ENCODE measurements at places on chromosomes 1 and 21.

GRCh38 chr1:33616780-33617179 lies 144.3 kb downstream of the ZSCAN20 start:
- DNase-seq = no peak

DNA sequence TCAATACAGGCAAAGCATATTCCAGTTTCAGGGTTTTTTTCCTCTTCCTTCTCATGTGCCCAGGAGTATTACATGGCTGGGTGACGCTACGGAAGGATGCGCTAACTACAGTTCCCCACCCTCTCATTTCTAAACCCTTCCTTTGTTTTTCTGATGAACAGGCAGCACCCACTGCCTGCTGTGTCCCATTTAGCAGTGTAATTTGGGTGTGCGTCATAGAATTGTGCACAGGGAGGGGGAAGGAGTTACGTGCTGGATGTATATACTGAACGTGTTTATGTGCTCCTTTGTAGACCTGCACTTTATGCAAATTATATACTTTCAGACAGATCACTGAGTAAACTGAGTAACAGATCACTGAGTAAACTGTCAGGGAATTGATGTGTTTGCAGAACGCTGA lies 44.5 kb downstream of the ELAPOR1 start:
- no peak for DNase-seq

GRCh38 chr1:156399355-156400125 lies 30.5 kb downstream of the RHBG start:
- peak; percentile 73 for DNase-seq

DNA sequence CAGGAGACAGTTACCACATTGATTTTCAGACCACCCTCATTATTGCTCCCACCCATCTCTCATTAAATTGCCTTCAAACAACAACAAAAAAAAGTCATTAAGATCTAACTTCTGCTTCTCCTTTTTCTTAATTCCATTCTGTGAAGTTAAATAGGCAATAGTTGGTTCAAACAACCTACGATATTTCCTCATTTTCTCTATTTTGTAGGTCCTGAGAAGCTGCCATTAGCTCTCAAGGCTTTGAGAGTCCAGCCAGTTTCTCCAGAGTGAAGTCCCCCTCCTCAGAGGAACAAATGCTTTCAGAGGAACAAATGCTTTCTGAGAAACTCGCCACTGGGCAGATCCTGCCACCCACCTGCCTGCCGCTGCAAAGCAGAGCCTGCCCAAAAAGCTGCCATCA lies 125.6 kb downstream of the ETS2 start:
- no peak for DNase-seq

GRCh38 chr1:102174259-102174863 lies 177.6 kb upstream of the OLFM3 start:
- peak; percentile 34 for DNase-seq

DNA sequence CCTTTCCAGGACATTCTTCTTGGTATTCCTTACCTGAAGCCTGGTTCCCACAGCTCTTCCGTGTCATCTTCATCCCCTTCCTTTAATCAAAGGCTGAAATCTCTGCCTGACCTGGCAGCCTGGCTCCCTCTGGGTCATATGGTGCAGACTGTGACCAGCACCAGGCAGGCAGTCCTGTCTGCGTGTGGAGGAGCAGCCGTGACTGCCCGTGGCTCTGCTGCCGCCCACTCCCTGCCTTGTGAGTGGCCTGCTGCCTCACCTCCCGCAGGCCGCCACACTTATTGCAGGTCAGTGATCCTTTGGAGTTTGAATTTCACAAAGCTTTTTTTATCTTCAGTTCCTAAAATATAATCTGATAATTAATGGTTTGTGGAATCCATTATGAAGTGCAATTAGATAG lies 36.2 kb upstream of the EPHA8 start:
- no peak for DNase-seq

DNA sequence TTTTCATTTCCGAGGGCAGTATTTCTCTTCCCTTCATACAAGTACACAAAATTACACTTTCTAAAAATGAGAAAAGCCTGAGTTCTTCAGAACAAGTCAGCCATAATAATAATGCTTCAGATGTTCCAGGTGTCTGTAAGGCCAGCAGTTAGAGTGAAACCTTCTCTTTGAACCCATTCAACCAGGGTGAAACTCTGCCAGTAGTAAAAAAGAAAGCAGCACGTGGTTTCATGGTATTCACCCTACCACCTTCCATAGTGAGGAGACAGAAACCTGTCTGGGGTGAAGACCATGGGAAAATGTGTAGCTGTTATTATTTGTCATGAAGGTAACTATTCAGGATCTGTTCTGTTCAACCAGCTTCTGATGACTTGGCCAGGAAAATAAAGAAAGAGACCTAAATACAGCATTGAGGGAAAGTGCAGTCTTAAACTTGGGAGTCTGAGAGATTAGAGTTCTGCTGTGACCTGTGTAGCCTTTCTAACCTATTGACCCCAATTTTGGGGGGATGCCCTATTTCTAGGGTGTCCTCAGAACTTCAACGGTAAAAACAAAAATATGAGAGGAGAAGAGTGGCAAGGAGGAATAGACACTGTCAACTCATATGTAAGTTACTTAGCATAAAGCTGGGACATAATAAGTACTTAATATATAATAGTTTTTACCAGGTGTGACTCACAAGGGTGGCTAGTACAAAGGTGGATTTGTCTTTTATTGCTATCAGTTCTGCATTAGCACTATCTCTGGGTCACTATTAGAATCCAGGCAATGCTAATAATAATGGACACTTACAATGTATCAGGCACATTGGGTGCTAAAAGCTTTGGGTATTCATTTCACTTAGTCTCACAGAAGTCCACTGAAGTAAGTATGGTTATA lies 70.0 kb upstream of the TNFSF4 start:
- DNase-seq = no peak

DNA sequence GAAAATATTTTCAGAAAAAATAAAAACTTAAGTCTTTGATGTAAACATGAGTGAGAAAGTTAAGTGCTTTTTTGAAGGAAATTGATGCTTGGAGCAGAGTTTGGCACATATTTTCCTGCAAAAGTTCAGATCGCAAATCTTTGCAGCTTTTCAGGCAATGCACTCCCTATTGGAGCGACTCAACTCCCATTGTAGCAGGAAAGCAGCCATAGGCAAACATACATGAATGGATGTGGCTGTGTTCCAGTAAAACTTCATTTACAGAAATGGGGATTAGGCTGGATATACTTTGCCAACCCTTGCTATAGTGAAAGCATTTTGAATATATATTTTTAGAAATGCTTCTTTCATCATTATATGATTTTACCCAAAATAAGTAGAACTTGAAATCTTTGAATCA lies 8.1 kb downstream of the AGL start:
- no peak for DNase-seq

GRCh38 chr1:68140536-68140935 lies 90.1 kb upstream of the DIRAS3 start:
- no peak for DNase-seq

GRCh38 chr1:214550013-214550856 lies 1.2 kb downstream of the PTPN14 start:
- DNase-seq = peak; percentile 40

- DNase-seq = no peak
Observed at GRCh38 chr1:3004285-3005205, 16.7 kb upstream of the ACTRT2 start.

- no peak for DNase-seq
Observed at GRCh38 chr1:221473411-221473810, 268.5 kb downstream of the DUSP10 start.

DNA sequence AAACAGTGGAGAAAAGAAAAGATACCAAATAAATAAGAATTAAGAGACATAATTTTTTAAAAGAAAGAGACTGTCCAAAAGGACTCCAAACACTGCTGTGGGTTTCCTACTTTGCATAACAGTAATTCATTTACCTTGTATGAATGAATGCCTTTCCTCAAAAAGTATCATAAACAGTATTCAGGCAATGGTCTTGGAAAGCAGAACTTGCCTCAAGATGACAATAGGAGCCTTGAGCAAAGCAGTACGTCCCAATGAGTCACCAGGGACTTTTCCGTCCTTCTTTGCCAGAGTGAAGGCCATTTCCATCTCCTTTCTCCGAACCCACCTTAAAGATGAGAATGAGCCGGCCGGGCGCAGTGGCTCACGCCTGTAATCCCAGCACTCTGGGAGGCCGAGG lies 186.4 kb downstream of the ZBTB18 start:
- DNase-seq = no peak

GRCh38 chr1:66140072-66140471 lies 347.4 kb downstream of the PDE4B start:
- DNase-seq = no peak

DNA sequence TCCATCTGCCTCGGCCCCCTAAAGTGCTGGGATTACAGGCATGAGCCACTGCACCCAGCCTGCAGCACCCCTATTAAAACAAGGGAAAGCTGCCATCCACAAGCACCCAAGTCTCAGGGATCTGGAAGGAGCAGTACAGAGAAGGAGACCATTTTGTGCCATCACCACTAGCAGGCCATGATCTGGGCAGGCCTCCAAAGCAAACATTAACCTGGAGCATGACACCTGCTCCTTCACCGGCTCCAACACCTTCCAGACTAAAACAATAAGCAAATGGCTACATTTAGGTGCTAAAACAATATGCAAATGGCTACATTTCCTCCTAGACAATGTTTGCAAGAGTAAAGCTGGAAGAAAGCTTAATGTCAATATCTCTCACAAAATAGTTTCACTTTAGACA lies 16.7 kb downstream of the MEAF6 start:
- no peak for DNase-seq
